ENCODE measurements at places on chromosomes 1 and 21.

- no peak for DNase-seq
Measured at GRCh38 chr1:247435030-247435758, 19.2 kb downstream of the NLRP3 start.

GRCh38 chr1:8925406-8925805 is 20.3 kb upstream of the CA6 start:
- DNase-seq = no peak

GRCh38 chr1:57167997-57168396 is 202.2 kb upstream of the C8B start:
- DNase-seq = no peak

GRCh38 chr1:55038552-55038838 is 853 bp upstream of the PCSK9 start:
- DNase-seq = no peak

- DNase-seq = no peak
Measured at GRCh38 chr1:145878724-145879123, 6.9 kb downstream of the ANKRD35 start.

GRCh38 chr1:70767377-70767776 is 280.2 kb downstream of the PTGER3 start:
- DNase-seq = no peak

DNA sequence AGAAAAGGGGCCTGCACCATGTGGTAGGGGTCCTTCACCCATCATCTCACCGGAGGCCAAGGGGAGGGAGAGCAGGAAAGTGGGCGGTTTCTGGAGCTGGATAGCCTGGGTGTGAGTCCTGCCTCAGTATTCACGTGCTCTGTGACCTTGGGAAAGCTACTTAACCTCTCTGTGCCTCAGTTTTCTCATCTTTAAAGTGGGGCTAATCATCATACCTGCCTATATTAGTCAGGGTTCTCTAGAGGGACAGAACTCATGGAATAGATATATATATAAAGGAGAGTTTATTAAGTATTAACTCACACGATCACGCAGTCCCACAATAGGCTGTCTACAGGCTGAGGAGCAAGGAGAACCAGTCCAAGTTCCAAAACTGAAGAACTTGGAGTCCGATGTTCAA is 78.7 kb downstream of the FBXO2 start:
- no peak for DNase-seq

- no peak for DNase-seq
Measured at GRCh38 chr1:59748123-59748522, 66.6 kb upstream of the HOOK1 start.

GRCh38 chr1:244011271-244011670 is 39.8 kb upstream of the ZBTB18 start:
- no peak for DNase-seq

DNA sequence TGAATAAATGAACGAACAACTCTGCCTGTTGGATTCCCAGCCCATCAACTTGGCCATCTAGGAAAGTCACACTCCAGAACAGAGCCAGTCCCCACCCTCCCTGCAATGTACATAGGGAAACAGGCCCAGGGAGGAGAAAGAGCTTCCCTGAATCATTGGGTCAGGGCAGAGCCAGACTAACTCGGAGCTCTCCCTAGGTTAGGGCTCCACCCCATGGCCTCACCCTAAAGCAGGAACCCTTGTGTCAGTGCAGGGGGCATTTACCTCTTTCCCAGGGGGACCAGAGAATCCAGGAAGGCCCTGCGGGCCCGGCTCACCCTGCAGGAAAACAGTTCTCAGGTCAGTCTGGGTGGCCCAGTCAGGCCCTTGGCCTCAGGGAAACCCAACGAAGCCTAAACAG is 11.6 kb downstream of the COL9A2 start:
- no peak for DNase-seq

- DNase-seq = peak; percentile 64
Measured at GRCh38 chr1:27525296-27526272, 35.6 kb upstream of the WASF2 start.

DNA sequence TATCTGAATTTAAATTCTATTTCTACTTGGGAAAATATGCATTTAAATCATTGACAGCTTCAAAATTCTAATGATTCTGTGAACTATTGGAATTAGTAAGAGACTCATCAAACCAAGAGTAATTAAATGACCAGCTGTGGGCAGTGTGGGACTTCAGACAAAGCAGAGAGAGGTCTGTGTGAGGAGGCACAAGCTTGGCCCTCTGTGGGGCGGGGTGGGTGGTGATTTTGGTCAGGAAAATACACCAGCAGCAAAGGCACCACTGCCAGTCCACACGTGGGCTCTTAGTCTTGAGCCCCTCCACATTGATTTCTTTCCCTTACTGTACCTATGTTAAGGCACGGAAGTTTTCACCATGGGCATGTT is 39.2 kb upstream of the RAB4A start:
- no peak for DNase-seq

- no peak for DNase-seq
Measured at GRCh38 chr1:175673371-175674150, 69.8 kb downstream of the TNR start.

DNA sequence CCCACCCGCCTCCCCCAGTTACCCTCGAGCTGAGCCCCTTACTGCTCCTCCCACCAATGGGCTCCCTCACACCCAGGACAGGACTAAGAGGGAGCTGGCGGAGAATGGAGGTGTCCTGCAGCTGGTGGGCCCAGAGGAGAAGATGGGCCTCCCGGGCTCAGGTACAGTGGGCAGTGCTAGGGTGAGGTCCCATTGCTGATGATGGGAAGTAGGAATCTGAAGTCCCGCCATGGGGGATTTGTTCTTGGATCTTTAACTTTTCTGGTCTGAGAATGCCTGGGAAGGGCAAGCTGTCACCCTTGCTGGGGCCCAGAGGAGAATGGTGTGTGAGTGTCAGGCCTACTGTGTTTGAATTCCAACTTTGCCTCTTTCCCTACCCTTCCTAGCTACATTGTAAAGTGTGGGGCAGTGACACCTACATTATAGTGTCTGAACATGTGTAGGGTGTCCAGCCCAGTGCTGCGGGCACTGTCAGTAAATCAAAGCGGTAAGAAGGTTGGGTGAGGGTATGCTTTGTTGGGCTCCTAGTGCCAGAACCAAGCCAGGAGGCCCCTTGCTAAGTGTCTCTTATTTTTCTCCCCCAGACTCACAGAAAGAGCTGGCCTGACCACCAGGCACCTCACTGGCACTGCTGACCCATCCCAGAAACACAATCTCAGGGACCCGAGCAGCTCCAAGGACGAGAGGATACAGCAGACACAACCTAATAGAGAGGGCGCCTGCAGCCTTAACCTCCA is 44.7 kb downstream of the YARS1 start:
- no peak for DNase-seq

- no peak for DNase-seq
Measured at GRCh38 chr1:40939320-40940059, 40.0 kb upstream of the CTPS1 start.

GRCh38 chr1:155192346-155193274 is 15.1 kb downstream of the THBS3 start:
- no peak for DNase-seq

DNA sequence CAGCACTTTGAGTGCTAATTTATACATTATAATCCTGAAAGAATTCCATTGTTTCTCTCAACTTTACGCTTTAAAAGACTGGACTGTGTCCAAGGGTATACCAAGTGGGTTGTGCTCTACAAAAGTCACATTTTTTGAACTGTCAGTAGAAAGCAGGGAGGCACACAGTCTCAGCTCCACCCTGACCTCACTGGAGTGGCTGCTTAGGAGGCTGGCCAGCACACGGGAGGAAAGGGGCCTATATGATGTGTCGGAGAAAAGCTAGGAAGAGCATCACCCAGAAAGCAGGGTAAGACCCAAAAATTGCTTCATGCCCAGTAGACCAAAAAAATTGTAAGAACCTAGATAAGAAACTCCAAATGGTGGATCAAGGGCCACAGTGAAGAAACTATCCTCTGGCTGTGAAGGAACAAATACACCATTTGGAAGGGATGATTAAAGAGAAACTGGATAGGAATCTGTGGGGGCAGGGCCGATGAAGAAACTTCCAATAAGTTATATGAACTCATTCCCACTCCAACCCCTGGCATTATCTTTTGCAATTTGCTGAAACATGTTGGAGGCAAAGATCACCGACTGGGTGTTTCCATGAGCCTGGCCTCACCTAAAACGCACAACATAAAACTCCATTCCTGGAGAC is 1.9 kb downstream of the S100A10 start:
- DNase-seq = no peak

DNA sequence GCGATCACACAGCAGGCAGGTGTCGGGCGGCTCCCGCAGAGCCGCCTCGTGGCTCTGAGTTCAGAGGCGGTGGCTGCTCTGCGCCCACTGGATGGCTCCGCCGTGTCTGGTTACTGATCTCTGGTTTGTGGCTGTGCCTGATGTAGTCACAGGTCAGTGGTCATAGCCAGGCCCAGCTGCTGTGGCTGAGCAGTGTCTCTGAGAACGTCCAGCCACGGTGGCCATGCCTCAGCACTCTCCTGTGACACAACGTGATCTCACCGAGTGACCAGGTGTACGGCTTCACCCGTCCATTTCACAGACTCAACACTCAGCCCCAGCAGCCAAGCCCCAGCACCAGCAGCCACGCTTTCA is 61.2 kb downstream of the KCNN3 start:
- DNase-seq = no peak

- DNase-seq = no peak
Measured at GRCh38 chr1:178339834-178340233, 156.9 kb downstream of the CLEC20A start.

GRCh38 chr1:38173848-38174247 is 127.3 kb upstream of the POU3F1 start:
- DNase-seq = no peak

DNA sequence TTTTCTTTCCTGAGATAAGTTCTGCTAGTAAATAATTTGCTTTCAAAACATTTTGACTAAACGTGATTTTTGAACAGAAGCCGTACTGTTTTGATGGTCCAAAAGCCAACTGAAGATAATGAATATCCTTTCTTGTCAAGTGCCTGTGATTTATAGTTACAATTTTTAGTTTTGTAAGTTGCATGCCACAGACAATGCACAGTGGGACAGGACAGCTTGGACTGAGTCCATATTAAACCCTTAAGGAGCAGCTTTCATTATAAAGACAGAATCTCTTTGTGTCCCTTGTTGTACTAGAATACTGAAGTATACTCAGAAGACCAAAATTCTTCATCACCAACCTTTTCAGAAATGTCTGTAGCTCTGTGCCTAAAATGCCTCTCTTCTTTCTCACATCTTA is 92.2 kb downstream of the LTN1 start:
- DNase-seq = no peak

GRCh38 chr1:89881415-89882058 is 60.7 kb downstream of the LRRC8D start:
- DNase-seq = no peak

- no peak for DNase-seq
Measured at GRCh38 chr1:193762236-193762635, 575.8 kb upstream of the B3GALT2 start.

DNA sequence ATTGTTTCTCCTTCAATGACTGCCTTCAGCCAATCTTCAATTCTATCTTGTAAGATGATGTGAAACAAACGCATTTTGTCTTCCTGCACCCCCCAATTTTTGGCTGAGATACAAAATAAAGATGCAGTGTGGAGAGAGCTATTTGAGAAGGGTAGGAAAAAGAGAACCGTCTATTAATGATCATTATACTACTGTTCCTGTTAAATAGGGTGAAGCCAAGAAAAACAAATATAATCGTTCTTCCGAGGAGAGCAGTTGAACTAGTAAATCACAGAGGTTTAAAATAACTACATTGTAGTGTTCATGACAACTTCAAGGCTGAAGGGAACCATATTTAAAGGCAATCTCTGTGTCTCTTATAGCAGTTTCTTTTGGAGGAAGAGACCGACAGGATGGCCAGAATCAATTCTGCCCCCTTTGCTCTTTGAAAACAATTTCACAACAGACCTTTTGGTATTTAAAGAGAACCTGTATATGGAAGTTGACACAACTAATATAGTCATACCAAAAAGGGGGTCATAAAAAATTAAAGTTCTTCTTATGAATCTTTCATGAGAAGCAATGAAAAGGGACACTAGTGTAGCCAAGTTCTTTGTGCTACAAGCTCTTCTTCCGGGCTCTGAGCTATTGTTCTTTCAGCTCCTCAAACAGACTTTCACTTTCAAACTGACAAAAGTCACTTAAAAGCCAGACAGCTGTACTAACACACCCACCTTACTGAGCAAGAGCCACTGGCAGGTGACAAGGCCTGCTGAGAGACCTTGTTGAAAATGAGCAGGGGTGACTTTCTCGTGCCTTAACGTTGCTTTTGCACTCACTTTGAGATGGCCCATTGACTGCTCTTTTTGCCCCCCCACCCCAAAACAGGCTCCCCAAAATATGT is 30.9 kb downstream of the PROX1 start:
- no peak for DNase-seq

DNA sequence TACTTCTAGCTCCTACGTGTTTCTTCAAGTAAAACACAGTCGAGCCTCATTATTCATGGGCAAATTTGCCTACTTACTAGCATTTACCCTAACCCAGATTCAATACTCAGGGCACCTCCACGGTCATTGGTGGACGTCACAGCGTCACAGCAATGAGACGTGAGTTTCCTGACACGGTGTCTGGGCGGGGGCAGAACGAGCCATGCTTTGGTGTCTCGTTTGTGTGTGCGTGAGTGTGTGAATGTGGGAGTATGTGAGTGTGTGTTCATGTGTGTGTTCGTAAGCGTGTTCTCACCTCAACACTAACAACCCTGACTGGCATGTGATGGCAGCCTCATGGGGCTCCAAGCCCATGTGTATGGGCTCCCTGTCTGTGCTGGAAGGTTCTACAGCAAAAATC is 17.5 kb upstream of the COL18A1 start:
- DNase-seq = no peak

DNA sequence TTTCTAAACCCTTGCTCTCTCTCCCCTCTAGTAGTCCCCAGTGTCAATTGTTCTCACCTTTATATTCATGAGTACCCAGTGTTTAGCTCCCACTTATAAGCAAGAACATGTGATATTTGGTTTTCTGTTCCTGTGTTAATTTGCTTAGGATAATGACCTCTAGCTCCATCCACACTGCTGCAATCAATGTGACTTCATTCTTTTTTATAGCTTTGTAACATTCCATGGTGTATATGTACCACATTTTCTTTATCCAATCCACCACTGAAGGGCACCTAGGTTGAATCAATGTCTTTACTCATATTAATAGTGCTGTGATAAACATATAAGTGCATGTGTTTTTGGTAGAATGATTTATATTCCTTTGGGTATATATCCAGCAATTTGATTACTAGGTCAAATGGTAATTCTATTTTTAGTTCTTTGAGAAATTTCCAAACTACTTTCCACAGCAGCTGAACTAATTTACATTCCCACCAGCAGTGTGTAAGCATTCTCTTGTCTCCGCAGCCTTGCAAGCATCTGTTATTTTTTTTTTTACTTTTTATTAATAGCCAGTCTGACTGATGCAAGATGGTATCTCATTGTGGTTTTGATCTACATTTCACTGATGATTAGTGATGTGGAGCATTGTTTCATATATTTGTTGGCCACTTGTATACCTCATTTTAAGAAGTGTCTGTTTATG is 277.8 kb downstream of the LTN1 start:
- DNase-seq = no peak

GRCh38 chr1:156767879-156768604 is 707 bp downstream of the PRCC start:
- no peak for DNase-seq

- no peak for DNase-seq
Measured at GRCh38 chr1:244796719-244797406, 38.6 kb upstream of the COX20 start.
